Frontal cortex (tissue), 4 donors: ENCODE measurements at places on chromosomes 13 and 19. TPM values are rescaled to one million over a fixed set of nuclear protein-coding genes. Genes with fewer than 3 reads are reported as not detected.

- no peak for DNase-seq
These were observed 597.0 kb downstream of the UQCRFS1 start for GRCh38 chr19:28615966-28616365.

DNA sequence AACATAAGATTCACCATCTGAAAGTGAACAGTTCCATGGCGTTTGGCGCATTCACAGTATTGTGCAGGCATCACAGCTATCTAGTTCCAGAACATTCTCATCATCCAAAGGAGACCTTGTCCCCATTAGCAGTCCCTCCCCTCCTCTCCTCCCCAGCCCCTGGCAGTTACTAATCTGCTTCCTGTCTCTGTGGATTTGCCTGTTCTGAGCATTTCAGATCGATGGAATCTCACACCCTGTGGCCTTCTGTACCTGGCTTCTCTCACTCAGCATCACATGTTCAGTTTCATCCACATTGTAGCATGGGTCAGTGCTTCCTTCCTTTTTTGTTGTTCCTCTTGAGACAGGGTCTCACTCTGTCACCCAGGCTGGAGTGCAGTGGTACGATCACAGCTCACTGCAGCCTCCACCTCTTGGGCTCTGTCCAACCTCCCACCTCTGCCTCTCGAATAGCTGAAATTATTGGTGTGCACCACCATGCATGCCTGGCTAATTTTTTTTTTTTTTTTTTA, 34.6 kb downstream of the CRTC1 start:
- DNase-seq = no peak

- no peak for DNase-seq
These were observed 3.5 kb downstream of the LYPD5 start for GRCh38 chr19:43798546-43799409.

The MIA gene
- total RNA-seq = not detected

The CPB2 gene
- total RNA-seq = not detected

The DNAJC15 gene
- total RNA-seq = 26.1 TPM

The PEG3 gene
- 49.7 TPM for total RNA-seq

DNA sequence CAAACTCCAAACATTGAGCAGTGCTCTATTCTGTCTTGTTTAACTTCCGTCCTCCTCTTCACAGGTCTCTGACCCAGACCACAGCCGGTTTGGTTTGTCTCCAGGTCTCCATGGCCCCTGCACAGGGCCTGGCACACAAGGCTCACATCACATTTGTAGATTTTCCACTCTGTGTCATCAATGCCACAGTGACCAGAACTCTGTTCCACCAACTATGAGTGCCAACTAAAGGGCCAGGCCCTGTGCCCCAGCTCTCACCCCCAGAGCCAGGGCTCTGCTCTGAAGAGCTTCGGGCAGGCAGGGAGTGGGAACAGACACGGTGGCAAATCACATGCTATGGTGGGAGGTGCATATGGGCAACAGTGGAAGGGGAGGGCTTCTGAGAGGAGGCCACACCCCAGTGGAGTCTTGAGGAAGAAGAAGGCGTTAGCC, 16.0 kb downstream of the SMG9 start:
- DNase-seq = no peak

DNA sequence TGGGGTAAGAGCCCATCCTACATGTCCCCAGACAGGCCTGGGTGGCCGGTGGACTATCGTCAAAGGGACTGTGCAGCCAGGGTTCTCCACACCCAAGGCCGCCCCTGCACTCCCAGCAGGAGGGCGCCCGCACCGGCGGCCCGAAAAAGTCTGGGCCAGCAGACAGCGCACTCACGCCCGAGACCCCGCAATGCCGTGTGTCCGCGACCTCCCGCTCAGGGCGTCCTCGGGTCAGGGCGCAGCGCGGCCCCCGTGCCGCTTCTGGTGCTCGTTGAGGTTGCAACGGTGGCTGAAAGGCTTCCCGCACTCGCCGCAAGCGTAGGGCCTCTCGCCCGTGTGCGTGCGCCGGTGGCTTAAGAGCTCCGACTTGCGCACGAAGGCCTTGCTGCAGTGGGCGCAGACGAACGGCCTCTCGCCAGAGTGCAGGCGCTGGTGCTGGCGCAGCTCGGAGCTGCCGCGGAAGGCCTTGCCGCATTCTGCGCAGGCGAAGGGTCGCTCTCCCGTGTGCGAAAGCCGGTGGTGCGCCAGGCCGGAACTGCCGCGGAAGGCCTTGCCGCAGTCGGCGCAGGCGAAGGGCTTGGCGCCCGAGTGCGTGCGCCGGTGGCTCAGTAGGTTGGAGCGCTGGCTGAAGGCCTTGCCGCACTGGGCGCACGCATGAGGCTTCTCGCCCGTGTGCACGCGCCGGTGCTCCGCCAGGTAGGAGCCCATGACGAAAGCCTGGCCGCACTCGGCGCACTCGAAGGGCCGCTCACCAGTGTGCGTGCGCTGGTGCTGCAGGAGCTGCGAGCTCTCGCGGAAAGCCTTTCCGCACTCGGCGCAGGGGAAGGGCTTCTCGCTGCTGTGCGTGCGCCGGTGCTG, 2.8 kb upstream of the A1BG start:
- DNase-seq = no peak

GRCh38 chr13:106481919-106482318, 53.5 kb downstream of the EFNB2 start:
- DNase-seq = no peak

The SOX1 gene
- 4.5 TPM for total RNA-seq

The LRRC25 gene
- 0.41 TPM for total RNA-seq

DNA sequence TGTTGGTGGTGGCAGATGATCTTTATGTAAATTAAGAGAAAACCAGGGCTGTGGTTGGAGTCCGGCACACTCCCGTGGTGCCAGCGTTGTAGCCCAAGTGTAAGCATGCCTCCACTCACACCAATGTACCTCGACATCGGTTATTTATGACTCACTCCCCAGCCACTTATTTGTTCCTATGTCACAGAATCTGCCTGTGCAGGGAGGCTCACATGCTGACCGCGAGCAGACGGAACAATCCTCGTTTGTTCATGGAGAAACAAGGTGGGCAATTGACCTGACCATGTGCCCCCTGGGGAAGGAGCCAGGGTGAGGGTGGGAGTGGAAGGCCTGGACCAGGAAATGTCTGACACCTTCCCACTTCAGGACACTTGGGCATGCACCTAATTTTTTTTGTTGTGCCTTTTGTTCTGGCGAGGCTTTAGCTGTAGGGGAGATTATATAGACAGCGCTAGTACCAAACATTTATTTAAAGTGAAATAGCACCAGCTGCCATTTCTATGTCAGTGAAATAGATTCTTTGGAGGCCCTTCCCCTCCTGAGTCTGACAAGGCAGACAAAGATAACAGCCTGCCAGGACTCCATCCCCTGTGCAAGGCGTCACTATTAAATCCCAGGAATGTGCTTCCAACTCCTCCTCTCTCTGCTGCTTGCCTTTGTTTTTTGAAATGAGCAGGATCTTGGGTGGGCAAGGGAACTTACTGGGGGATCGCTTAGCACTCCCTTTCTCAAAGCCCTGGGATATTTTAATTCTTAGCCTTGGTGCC, 394.2 kb downstream of the FGF9 start:
- DNase-seq = no peak

DNA sequence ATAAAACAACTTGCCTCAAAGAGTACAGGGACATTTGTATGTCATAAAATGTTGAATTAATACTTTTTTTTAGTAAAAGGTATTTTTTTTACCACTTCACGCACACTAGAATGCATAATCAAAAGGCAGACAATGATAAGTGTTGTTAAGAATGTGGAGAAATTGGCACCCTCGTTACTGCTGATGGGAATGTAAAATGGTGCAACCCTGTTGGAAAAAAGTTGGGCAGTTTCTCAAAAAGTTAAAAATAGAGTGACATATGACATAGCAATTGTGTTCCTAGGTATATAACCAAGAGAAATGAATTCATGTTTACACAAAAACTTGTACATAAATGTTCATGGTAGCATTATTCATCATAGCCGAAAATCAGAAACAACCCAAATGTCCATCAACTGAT, 109.5 kb downstream of the PIBF1 start:
- no peak for DNase-seq

- DNase-seq = no peak
These were observed 764.9 kb upstream of the SLITRK5 start for GRCh38 chr13:86906127-86906874.

DNA sequence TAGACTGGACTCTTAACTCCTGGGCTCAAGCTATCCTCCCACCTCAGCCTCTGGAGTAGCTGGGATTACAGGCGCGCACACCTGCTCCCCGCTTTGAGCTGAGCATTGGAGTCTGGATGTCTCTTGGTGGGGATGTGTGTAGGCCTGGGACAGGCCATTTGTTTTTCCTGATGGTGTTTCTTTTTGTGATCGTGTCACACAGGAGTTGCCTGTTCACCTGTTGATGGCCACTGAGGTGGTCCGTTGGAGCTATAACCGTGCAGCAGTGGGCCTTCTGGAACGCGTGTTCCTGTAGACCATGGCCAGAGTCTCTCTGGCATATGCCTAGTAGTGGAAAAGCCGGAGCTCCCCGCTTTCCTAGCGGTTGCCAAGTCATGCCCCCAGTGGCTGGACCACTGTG, 3.5 kb downstream of the PAK4 start:
- no peak for DNase-seq

GRCh38 chr13:31000889-31001288, 68.4 kb downstream of the TEX26 start:
- no peak for DNase-seq

- no peak for DNase-seq
These were observed 252.5 kb downstream of the LHFPL6 start for GRCh38 chr13:39350461-39350881.

DNA sequence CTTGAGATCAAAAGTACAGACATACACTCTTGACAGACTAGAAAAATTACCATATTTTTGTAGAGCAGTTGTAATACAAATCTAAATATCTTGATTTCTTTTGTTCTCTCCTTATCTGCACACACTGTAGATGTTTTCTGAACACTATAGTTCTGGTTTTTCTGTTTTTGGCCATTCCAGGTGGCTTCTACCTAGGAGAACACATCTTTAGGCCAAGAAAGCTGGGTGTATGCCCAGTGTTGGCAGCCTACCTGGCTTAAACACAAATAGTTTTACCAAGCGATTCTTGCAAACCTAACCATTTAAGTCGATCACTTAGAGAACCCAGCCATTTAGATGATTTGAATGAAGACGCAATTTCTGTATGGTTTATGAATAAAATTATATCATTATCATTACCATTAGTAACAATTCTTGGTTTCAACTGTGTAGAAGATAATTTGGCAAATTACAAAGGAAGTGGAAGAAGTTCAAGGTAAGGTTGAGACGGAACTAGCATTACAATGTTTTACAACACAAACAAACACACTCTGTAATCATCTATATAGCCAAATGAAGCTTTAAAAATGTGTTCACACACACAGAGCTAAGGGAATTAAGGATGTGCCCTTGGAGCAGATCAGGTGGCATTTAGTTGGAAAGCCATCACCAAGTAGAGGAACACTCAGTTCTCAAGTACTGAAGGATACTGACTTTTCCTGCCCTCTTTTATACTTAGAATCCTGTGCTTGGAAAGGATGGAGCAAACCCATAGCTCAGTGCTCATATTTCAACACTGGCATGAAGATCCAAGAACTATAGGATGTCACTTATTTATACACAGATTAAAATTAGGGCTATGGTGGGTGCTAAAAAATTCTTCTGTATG, 36.2 kb downstream of the ERCC5 start:
- DNase-seq = no peak

GRCh38 chr13:76813000-76813691, 73.1 kb downstream of the KCTD12 start:
- no peak for DNase-seq

DNA sequence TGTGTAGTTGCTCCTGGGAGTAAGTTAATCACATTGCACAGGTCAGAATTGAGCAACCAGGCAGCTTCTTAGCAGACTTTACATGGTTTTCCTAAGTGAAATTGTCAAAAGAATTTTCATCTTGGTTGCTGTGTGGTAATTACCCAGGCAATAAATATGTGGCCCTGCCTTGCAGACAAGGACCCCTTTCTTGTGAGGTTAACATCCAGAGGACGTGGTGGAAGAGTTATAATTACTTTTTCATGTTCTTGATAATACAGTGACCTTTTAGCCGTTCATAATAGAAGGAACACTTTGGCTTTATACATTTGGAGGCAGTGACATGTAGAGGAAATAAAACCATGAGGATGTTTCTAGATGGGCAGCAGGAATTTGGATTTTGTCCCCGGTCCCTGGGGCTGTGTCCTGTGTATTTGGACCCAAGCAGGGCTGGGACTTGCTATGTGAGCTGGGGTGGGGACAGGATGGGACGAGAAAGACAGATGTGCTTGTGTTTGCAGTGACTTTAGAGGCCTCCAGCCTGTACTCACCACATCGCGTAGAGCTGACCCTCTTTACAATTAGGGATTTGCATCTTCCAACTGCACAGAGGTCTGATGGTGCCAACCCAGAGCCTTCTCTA, 156.2 kb downstream of the STK24 start:
- no peak for DNase-seq
